ENCODE measurements at places on chromosomes 13 and 19.
A peak's percentile ranks its signal among the peaks of the same experiment; 100 is the strongest.

DNA sequence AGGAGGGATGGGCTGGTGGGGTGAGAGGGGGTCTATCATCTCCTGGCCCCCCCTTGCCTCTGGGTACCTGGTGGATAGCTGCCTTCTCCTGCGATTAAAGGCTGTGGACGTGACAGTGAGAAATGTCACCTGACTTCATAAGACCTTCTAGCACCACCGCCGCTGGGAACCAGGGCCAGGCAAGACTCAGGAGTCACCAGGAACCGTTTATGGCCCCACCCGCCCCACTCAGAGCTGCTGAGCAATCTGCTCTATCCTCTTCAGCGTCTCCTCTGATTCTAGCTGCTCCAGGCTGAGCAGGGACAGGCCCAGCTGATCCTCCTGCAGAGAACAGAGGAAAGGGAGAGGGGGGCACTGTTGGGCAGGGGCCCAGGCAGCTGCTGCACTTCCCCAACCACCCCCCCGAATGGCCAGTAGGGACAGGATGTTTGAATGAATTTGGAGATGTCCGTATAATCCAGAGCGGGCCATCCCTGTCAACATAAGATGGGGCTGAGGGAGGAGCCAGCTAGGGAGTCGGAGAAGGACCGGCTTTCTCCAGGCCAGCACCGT, 10.9 kb downstream of the KLC3 start:
- no peak for DNase-seq

- DNase-seq = peak; percentile 44
Measured at GRCh38 chr19:46718157-46718933, 1.4 kb upstream of the PRKD2 start.

- DNase-seq = no peak
Measured at GRCh38 chr19:45315304-45315703, 7.4 kb downstream of the CKM start.

- no peak for DNase-seq
Measured at GRCh38 chr19:21569494-21569865, 64.1 kb downstream of the ZNF429 start.

GRCh38 chr13:43123856-43124255, 100.5 kb downstream of the DNAJC15 start:
- DNase-seq = no peak

GRCh38 chr19:47832723-47833122, 11.0 kb downstream of the CRX start:
- DNase-seq = no peak

DNA sequence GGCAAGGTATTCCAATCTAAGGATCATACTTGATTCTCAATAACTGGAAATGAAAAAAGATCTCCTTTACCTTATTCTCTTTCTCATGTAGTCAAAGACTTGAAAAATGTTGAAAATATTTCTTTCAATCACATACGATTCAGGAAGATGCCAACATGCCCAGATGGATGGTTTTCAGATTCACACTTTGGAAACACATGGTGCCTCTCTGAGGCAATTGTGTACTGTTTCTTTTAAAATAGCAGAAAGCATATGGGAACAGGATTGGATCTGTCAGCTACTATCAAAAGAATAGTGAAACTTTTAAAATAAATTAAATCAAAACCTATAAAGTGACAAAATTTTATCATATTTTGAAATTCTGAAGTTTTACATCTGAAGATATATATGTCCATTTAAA, 222.4 kb downstream of the SPRY2 start:
- no peak for DNase-seq

DNA sequence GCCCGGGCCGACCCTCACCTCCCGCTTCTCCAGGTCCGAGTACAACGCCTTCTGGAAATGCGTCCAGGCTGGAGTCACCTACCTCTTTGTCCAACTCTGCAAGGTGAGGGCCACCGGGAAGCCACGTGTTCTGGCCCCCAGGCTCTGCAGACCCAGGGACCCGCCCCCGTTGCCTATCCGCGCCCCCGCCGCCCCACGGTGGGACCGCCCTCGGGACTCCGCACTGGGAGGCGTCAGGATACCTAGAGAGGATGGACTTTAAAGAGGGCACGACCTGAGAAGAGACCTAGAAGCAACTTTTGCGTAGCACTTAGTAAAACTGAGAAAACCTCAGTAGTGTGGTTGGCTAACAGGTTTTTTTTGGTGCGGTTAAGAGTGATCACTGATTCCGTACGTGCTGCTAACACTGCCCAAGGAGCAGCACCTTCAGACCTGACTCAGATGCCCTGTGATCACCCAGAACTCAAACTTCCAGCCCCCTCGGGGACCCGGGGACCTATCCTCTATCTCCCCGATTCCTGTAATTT, 492 bp downstream of the TMEM147 start:
- DNase-seq = peak; percentile 27

- no peak for DNase-seq
Measured at GRCh38 chr19:50551034-50551714, 17.1 kb downstream of the LRRC4B start.

- DNase-seq = no peak
Measured at GRCh38 chr13:82675024-82675423, 1207.2 kb downstream of the SLITRK1 start.

GRCh38 chr19:39401549-39402345, 4.9 kb upstream of the ZFP36 start:
- DNase-seq = peak; percentile 52

DNA sequence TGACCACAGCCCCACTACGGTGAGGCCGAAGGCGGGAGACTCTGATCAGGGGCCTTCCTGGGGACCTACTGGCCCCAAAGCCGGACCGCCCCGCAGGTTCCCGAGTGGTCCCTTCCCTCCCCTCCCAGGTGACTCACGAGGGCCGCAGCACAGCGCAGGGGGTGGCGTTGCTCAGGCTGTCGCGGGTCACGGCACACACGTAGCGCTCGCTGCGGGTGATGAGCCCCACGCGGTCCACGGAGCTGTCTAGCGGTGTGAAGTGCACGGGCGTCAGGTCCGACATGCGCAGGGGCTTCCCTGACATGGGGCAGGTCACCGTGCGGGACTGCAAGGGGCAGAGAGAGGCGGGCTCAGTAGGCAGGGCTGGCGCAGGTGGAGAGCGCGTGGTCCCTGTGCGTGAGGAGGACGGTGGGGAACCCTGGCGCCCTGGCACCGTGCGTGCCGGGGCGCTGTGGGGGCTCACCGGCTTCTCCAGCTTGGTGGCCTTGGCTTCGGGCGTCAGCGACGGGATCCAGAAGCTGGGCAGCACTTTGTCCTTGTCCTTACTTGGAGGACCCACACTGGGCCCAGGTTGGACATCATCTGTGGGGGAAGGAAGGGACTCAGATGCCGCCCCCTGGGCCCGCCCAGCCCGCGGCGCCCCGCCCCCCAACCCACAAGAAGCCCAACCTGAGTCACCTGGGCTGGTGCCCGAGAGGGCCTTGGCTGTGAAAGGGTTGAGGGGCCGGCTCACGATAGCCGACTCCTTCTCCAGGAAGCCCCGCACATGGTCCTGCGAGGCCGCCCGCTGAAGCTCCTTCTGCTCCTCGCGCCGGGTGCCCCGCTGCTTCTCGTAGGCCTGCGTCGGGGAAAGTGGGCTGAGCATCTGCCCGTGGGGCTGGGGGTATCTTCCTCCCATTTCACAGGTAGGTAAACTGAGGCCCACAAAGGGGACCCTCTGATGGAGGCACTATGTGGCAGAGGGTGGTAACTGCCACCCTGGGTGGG, 23.7 kb downstream of the NOSIP start:
- no peak for DNase-seq

- peak; percentile 32 for DNase-seq
Measured at GRCh38 chr19:4267101-4267900, 11.8 kb upstream of the SHD start.

- DNase-seq = no peak
Measured at GRCh38 chr19:30649934-30650614, 277.9 kb downstream of the ZNF536 start.

DNA sequence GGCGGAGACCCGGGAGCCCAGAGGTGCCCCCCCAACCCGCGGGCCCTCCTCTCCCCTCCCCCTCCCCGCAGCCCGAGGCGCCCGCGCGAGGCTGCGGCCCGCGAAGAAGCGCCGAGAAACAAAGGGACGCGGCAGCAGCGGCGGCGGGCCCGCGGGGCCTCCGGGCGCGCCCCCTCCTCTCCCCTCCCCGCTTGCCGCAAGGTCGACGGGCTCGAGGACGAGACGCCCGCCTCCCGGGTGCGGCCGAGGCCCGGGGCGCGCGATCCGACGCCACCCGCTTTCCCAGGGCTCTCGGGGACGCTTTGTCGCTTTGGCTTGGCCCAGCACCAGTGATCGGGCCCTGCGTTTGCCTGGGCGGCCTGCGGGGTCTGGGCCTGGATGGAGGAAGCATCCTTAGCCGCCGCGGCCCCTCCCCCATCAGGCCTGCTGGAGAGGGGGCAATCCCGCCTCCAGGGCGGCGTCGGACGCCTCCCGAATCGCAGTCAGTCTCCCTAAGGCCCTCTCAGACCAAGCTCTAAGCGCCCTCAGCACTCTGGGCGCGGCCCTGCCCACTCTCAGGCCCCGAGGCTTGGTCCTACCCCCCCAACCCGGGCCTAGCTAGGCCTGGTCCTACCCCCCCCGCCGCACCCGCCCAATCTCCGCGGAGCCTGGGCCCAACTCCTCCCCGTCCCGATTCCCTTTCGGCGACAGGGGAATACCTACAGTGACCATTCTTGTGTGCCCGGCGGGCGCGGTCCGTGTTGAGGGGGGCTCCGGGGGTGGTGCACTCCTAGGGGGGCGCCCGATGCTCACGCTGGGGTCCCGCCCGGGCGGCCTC, 740 bp downstream of the ELAVL3 start:
- no peak for DNase-seq

DNA sequence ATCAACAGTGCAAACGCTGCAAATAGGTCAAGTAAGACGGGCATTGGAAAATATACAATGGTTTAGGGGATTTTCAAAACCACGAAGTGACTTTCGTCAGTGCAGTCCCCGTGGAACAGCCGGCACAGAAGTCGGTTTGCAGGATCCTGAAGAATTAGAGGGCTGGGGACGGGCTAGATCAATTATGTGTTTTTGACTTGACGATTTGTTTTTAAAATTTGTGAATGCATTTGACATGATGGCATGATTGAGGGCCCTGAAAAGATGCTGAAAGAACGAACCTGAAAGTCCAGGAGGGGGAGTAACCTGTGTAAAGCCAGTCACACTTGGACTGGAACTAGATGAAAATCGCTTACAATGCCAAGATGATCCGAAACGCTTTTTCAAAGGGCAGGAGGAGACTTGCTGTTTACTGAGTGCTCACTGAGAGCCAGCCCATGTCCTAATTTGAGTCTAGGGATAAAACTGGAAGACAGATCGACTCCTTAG, 8.9 kb upstream of the DGKH start:
- no peak for DNase-seq

DNA sequence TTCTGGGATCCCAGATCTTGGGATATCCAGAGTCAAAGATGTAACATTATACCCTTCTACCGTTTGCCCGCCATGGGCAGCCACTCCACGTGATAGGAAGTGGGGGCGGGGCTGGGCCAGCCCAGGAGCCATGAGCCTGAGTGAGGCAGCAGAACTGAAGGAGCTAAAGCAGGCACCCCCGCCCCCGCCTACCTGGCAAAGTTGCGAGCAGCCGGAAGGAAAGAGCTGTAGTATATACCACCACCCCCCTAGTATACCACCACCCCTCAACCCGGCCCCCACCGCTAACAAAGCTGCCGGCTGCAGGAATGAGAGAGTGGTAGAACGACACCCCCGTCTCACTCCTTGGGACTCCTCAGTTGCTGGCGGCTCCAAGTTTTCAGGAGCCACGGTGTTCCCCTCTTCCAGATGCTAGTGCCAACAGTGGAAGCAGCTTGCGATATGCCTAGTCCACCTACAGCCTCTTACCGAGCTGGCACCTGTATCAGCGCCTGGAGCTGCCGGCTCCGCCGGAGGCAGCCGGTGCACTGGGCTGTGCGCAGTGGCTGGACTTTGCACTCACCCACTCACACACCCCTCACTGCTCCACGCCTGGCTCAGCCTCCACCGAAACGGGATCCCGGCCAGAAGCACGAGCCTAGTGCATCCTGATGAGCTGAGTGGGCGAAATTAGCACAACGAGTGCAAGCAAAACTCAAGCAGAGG, 230.7 kb upstream of the PRR20A start:
- no peak for DNase-seq

- no peak for DNase-seq
Measured at GRCh38 chr19:1408300-1409203, 1.2 kb downstream of the DAZAP1 start.

DNA sequence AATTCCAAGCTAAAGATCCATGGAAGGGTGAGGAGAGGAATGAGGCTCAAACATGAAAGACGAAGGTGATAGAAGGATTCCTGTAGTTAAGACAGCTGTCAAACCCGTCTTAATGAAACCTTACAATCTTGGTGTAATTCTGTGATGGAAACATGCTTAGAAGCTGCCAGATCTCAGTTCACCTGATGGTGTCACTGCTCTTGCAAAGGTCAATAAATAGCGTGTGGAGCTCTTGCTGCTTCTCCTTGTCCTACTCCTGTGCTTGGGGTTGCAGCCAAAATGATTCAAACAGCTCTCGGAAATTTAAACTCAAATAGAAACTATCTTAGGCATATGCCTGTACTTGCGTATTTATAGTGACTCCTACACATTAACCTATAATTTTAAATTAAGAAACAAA, 1705.0 kb downstream of the OLFM4 start:
- DNase-seq = no peak

GRCh38 chr19:3224346-3225168, at the start of gene CELF5:
TSS of gene CELF5 (plus strand) at chr19:3224661. CDS start at chr19:3224740, 79 bp downstream.
- DNase-seq = peak; percentile 26

GRCh38 chr19:15562861-15563260, 52.2 kb upstream of the CYP4F8 start:
- DNase-seq = no peak

DNA sequence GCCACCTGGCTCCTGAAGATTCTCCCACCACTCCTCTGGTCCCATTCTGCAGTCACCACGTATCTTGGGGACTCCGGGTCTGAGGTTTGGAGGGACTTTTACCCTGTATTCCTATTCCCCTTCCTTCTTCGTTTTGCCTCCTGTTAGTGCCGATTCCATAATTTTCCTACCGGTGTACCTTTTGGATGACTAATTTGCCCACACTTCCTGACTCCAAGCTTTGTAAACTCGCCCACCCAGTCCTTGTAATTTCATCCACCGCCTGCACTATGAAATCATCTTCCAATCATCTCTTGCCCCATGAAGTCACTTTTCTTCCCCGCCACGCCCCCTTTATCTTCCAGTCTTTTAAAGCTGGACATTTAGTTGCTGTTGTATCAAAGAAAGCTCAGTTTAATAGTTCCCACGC, 572 bp downstream of the UCHL3 start:
- DNase-seq = no peak

- DNase-seq = no peak
Measured at GRCh38 chr19:18417250-18418028, 1.8 kb upstream of the SSBP4 start.

DNA sequence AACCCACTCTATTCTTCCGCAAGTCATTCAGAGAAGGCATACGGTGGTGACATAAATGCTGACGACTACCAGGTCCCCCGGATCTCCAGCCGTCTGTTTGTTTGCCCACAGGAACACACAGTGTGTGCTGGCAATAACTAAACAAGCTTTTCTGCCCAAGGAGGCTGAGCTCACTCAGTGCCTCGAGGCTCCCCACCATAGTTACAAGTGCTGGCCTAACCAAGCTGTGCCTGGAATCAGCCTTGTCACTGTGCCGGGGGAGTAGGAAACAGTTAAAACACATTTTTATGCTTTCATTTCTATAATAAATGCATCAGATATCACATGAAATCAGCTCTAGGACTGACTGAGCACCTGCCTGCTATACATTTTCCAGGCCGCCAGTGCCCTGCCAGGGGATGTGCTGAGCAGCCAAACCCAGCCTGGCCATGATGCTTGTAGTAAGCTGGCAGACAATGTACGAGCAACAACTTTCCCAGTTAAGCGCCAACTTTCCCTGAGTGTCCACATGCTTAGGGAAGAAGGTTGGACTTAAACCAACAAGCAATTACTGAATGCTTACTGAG, 28.1 kb downstream of the BRD4 start:
- DNase-seq = no peak

Data from stimulated activated CD8-positive, alpha-beta memory T cell treated with anti-CD3 and anti-CD28 coated beads, Interleukin-4, amount 100 ng/mL, for 4 hours (primary cell).